ENCODE measurements at places on chromosomes 4 and X.

DNA sequence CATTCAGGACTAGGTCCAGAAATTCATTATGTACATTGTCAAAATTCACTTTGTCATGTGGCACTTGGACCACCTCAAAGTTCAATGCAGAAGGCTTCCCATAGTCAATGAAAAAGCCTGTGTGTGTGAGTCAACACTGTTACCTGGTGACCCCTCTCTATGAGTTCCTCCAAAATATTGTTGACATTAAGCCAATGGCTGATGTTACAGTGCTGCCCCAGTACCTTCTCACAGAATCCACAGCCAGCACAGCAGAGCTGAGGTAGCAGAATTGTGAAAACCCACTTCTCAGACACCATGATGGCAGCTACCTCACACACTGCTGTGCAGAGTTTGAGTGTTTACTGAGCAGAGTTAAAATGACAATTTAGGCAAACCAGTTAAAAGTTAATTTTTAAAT is 22.4 kb upstream of the UGT2B4 start:
- DNase-seq, result no peak

DNA sequence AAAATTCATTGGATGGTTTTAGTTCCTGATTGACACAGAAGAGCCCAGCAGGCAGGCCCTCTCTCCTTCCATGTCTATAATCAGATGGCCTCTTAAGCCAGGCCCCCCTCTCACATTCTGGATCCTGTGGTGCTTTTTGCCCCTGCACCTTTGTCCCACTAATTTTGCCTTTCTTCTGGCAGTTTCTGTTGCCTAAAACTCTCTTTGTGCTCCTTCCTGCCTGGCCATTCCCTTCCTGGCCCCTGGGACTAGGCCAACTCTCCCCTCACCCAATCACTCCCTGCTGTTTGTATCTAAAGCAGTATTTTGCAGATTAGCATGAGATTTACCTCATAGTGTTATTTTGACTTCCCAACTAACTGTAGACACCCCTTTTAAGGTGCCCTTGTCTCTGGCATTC is 42.7 kb upstream of the DDX3X start:
- no peak for DNase-seq

- no peak for DNase-seq
Measured at GRCh38 chr4:156732634-156733033, 239.0 kb downstream of the PDGFC start.

DNA sequence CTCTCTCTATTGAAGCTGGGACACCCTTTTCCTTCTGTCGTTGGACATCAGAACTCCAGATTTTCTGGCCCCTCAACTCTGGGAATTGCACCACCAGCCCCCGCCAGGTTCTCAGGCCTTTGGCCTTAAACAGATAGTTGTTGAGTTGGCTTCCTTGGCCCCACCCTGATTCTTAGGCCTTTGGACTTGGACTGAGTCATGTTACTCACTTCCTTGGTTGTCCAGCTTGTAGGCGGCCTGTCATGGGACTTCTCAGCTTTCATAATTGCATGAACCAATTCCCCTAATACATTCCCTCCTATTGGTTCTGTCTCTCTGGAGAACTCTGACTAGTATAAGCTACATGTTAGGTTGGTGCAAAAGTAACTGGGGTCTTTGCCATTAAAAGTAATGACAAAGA is 195.7 kb downstream of the GPAT3 start:
- no peak for DNase-seq

GRCh38 chr4:147367891-147368290 is 113.0 kb upstream of the EDNRA start:
- no peak for DNase-seq

DNA sequence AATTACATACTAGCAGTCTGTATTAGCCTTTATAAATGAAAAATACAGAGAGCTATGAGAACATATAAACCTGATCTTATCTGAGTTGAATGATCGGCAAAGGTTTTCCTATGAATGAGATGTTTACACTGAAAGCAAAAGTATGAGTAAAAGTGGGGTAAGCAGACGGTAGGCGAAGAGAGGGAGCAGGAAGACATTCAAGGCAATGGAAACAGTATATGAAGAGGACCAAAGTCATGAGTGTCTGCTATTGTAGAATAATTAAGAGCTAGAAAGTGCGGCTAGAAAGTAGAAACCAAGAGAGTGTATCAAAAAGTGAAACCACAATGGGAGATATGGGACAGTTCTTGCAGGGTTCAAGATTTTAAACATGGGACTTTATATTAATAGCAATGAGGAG is 67.0 kb upstream of the TMLHE start:
- no peak for DNase-seq

- DNase-seq, result no peak
Measured at GRCh38 chr4:8838961-8839431, 32.6 kb downstream of the HMX1 start.

- DNase-seq, result no peak
Measured at GRCh38 chr4:159435561-159436023, 332.7 kb downstream of the RAPGEF2 start.

DNA sequence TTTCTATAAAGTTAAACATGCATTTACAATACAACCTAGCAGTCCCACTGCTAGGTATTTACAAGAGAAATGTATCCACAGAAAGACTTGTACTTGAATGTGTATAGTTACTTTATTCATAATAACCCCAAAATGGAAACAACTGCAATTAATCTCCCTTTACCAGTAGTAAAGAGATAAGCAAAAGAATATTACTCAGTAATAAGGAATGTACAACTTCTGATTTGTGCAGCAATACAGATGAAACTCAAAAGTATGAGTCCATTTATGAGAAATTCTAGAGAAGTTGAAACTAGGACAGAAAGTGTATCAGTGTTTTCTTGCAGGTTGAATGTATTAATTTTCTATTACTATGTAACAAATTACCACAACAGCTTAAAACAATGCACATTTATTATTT is 15.2 kb downstream of the USP53 start:
- no peak for DNase-seq

DNA sequence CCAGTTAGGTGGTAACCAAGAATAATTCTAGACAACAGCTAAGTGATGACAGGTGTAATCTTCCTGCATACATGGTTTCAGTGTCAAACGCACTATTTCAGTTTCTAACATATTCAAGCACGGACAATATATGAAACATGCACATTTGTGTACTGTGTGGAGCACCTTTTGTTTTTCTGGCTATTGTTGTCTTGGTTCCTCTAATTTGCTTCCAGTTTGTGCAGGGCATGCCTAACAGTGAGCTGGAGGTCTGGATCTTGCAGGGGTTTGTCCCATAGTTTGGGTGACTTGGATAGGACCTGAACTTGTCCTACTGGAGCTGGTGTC is 70.5 kb upstream of the TBC1D9 start:
- no peak for DNase-seq

GRCh38 chr4:165738571-165738970 is 134.5 kb upstream of the TLL1 start:
- DNase-seq, result no peak

- DNase-seq, result no peak
Measured at GRCh38 chr4:7186031-7186430, 6.3 kb upstream of the SORCS2 start.

DNA sequence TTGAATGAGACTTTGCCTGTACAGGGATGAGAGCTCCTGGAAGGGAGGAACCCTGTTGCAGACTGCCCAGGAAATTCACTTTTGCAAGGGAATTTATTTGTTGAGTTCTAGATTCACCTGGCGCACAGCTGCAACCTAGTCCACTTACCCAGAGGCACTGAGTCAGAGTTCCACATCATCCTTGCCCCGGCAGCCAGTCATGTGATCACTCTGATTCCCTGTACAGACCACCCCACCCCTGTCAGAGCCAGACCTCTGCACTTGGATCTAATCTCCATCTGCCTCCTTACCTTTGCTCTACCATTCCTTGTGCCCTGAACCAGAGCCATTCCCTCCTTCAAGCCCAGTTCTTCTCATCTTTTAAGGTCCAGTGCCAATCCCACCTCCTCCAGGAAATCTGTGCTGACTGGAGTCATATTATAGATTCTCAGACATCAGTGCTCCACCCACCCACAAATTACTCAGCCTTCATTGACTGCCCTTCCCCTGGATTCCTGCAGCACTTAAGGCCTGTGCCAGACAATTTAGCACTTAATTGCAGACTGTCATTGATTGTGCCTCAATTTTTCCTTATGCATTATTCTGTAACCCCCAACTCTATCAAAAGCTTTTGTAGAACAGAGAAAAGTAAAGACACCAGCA is 84.1 kb upstream of the MAGEA4 start:
- no peak for DNase-seq

- no peak for DNase-seq
Measured at GRCh38 chr4:177450426-177451107, 8.3 kb upstream of the AGA start.

DNA sequence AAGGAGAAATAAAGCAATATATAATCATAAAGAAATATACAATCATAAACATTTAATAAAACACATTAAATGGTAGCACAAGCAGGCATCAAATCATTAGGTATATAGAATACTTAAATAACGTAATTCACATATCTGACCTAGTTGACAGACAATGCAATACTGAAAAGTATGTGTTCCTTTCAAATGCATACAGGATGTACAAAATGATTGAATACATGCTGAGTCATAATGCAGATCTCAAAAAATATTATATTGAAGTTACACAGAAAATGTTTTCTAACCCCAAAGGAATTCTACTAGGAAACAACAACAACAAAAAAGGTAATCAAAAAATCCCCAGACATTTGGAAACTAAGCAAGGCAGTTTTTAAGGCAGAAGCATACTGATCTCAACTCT is 1072.0 kb upstream of the INTU start:
- no peak for DNase-seq

GRCh38 chrX:47297874-47298273 is 65.1 kb downstream of the USP11 start:
- no peak for DNase-seq

DNA sequence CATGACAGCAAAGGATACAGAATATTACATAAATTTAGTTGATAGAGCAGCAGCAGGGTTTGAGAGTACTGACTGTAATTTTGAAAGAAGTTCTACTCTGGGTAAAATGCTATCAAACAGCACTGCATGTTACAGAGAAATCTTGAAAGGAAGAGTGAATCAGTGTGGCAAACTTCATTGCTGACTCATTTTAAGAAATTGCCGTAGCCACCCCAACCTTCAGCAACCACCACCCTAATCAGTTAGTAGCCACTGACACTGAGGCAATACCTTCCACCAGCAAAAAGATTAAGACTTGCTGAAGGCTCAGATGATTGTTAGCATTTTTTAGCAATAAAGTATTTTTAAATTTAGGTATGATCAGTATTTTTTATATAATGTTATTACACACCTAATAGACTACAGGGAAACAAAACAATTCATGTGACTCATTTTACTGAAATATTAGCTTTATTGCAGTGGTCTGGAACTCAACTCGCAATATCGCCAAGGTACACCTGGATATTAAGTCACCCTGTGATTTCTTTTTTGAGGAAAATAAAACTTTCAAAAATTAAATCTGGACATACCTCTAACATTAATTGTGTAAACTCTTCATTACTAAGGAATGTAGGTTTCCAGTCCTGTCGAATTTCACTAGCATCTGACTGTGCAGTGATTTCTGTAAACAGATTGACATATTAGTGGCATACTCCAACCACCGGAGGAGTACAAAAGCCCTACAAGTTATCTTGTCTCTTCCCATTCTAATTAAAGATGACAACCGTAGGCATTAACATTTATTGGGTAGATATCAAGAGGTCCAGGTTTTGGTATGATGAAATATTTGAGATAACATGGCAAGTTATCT is 71.1 kb downstream of the CLOCK start:
- no peak for DNase-seq

Measured in GM19239 (cell line).